ENCODE measurements at places on chromosomes 2 and 18. TPM values are rescaled to one million over a fixed set of nuclear protein-coding genes. Genes with fewer than 3 reads are reported as not detected.

The NGEF gene
- polyA plus RNA-seq: 467 TPM

The RAB31 gene
- 46.6 TPM for polyA plus RNA-seq

The PPP4R3B gene
- 22.9 TPM for polyA plus RNA-seq

The FABP1 gene
- polyA plus RNA-seq: 1.0 TPM

The PPP1CB gene
- polyA plus RNA-seq: 46.7 TPM

The RPS27A gene
- polyA plus RNA-seq: 835 TPM

The LIMS4 gene
- 24.7 TPM for polyA plus RNA-seq

The TUBA4A gene
- 39.6 TPM for polyA plus RNA-seq

The PKDCC gene
- polyA plus RNA-seq: 90.4 TPM

The EVX2 gene
- polyA plus RNA-seq: not detected

The TOGARAM2 gene
- 26.4 TPM for polyA plus RNA-seq

The KLHL29 gene
- 10.9 TPM for polyA plus RNA-seq

The EPG5 gene
- polyA plus RNA-seq: 21.6 TPM

The PROM2 gene
- 1.0 TPM for polyA plus RNA-seq

The ACMSD gene
- 0.60 TPM for polyA plus RNA-seq

The HOXD3 gene
- polyA plus RNA-seq: 15.9 TPM

The KIAA2012 gene
- not detected for polyA plus RNA-seq

The CARF gene
- polyA plus RNA-seq: 9.3 TPM

The GPAT2 gene
- polyA plus RNA-seq: 1.2 TPM

The SLC4A3 gene
- polyA plus RNA-seq: 40.0 TPM

The REG3G gene
- polyA plus RNA-seq: 32.2 TPM

The SFT2D3 gene
- 8.5 TPM for polyA plus RNA-seq

The PSTPIP2 gene
- 9.1 TPM for polyA plus RNA-seq

The TXNDC9 gene
- 12.8 TPM for polyA plus RNA-seq

The AQP12B gene
- 0.07 TPM for polyA plus RNA-seq

The SLC19A3 gene
- polyA plus RNA-seq: 0.37 TPM

The GKN1 gene
- 1.7 TPM for polyA plus RNA-seq

The SPTBN1 gene
- 318 TPM for polyA plus RNA-seq

The APCDD1 gene
- polyA plus RNA-seq: 18.3 TPM

The MYO5B gene
- 1.6 TPM for polyA plus RNA-seq

The KLHL30 gene
- polyA plus RNA-seq: not detected

The IWS1 gene
- polyA plus RNA-seq: 32.9 TPM

The C1GALT1C1L gene
- 0.88 TPM for polyA plus RNA-seq

The DPYSL5 gene
- polyA plus RNA-seq: 1.0 TPM

The DNER gene
- polyA plus RNA-seq: 188 TPM

The SERPINB5 gene
- polyA plus RNA-seq: not detected

The FBXO36 gene
- 1.9 TPM for polyA plus RNA-seq

The BARD1 gene
- polyA plus RNA-seq: 0.71 TPM

The FKBP1B gene
- 7.0 TPM for polyA plus RNA-seq

The LRRTM1 gene
- polyA plus RNA-seq: 0.88 TPM

The EFR3B gene
- polyA plus RNA-seq: 2.1 TPM

The NDUFAF7 gene
- polyA plus RNA-seq: 31.9 TPM

The CXCR1 gene
- 0.24 TPM for polyA plus RNA-seq

The SOX11 gene
- polyA plus RNA-seq: not detected

The FAM161A gene
- polyA plus RNA-seq: 3.1 TPM

The IL37 gene
- not detected for polyA plus RNA-seq

The IL36RN gene
- polyA plus RNA-seq: not detected

The CXXC1 gene
- polyA plus RNA-seq: 35.6 TPM

The ZSWIM2 gene
- polyA plus RNA-seq: 0.13 TPM
